Posterior vena cava (tissue), 2 donors: ENCODE measurements at places on chromosomes 16 and 17. TPM values are rescaled to one million over a fixed set of nuclear protein-coding genes. Genes with fewer than 3 reads are reported as not detected.

Gene SCNN1B
- total RNA-seq, result 4.5 TPM

Gene RPAIN
- 19.7 TPM for total RNA-seq

Gene CD300E
- total RNA-seq, result 3.3 TPM

Gene LRRC37A
- 5.4 TPM for total RNA-seq

Gene SEPTIN1
- 3.0 TPM for total RNA-seq

Gene SLC25A39
- total RNA-seq, result 47.0 TPM

Gene CCDC40
- total RNA-seq, result 6.2 TPM

Gene MMP2
- 539 TPM for total RNA-seq

Gene EPOP
- total RNA-seq, result 1.6 TPM

Gene TBC1D3H
- total RNA-seq, result not detected

Gene ATP1B2
- total RNA-seq, result 2.6 TPM
